ENCODE measurements at places on chromosomes 3 and 15.

DNA sequence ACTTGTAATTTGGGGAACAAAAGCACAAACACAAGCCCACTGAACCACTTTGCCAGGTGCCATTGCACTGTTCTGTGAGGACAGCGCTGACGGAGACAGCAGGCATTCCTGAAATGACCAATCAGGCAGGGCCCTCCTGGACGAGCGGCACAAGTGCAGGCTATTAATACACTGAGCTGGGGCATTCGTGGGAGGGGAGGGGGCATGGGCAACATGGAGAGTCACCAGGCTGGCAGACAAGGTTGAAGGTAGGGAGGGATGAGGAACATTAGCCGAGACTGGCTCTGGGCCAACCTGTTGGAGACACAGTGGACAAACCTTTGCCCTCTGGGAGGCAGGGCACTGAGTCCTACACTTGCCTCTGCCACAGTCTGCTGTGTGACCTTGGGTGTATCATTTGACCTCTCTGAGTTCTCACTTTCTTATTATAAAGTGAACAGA is 45.6 kb downstream of the NOX5 start:
- no peak for DNase-seq

- no peak for DNase-seq
Observed at GRCh38 chr3:33386631-33387030, 53.6 kb downstream of the UBP1 start.

DNA sequence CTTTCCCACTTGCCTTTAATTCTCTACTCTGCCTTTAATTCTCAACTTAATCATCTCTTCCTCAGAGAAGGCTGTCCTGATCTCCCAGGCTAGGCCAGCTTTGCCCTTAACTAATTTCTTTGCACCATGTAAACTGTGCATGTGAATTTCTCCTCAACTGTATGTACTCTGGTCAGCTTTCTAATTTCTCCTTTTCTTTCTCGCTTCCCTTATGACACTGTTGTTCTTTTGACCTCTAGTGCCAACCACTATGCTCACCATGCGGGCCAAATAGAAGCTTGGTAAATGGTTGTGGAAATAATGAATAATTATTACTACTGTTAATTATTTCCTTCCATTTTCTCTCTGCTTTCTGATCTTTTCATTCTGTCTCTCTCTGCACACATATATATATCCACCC is 269.0 kb upstream of the CRBN start:
- DNase-seq: no peak

DNA sequence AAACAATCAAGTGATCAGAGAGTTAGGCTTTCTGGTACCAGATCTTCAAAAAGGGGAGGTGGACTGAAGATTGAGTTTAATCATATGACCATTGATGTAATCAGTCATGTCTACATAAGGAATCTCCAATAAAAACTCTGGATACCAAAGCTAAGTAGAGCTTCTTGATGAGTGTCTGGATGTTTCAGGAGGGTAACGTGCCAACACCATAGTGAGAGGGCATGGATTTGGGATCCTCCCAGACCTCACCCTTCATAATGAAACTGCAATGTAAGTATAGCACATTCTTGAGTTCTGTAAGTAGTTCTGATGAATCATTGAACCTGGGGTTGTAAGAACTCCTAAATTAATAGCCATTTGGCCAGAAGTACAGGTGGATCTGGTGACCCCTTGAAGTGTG is 21.3 kb downstream of the PGPEP1L start:
- DNase-seq: no peak

GRCh38 chr15:47721676-47722075 is 4.4 kb downstream of the SEMA6D start:
- DNase-seq: no peak

DNA sequence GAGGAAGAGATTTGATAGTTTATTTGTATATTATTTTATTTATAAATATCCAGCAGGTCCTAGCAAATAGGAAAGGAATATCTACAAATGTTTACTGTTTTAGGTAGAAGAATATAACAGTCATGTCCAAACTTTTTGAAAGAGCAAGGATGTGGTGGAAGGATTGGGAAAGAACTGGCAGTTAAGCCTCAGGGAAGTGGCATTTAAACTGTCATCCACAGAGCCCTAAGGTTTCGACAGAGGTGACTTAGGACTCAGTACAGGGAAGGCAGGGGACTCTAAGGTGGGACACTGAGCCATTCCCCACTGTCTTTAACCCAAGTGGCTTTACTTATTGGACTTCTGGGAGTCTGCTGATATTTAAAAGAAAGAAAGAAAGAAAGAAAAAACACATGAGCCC is 11.8 kb upstream of the TMEM87A start:
- no peak for DNase-seq

DNA sequence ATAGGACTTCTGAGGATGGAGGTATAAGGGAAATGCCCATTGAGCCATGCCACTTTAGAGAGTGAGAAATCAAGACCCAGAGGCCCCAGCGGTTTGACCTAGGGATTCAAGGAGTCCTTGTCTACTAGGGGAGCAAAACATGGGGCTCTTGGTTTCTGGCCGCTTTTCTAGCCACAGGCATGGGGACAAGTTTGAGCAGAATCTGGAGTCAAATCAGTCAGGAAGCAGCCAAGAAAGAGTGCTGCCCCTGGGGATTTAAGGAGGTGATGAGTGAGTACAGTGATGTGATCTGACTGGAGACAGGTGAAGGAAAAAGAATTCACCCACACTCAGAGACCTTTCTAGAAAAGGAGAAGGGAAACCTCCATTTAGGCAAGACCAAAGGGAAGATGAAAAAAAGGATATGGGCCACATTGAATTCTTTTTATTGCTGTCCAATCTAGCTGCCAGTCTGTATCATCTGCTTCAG is 244.0 kb upstream of the TBC1D5 start:
- DNase-seq: no peak

DNA sequence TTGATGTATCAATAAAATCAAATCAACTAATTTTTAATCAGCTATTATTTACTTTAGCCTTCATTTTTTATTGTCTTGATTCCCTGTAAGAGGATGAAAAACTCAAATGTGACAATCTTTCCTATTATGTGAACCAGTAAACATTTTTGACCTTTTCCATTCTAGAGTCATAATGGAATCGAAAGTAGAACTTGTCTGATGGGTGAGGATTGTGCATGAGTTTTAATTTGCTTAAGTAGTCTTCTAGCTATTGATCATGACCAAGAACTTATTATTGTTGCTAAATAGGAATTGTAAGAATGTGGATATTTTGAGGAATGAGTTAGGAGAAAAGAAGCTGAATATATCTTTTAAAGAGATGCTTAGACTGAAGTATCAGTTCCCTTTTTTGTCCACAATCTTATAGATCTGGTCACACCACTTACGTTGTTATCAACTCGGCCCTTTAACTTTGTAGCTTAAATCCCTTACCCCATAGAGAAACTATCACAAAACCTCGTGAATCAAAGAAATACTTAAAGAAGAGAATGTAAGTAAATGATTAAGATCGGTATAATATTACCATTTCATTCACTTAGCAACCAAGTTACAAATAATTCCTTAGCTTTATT is 147.3 kb downstream of the TP63 start:
- no peak for DNase-seq

DNA sequence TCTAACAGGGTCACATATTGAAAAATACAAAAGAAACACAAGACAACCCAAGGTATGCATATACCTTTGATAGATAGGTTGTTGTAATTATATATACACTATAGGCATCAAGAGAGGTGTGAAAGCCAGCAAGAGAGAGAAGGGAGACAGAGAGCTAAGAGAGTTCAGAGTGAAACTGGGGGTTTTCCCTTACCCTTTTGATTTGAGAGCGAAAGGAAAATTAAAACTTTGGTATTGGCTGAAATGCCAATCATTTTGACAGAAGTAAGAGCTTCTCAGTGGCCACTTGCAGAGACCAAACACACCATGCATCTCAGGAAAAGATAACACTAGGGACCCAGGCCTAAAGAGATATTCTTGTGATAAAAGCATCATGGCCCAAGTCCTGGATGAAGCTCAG is 183.6 kb downstream of the SHOX2 start:
- DNase-seq: no peak

- DNase-seq: no peak
Observed at GRCh38 chr15:67813104-67813634, 12.1 kb upstream of the SKOR1 start.

- DNase-seq: no peak
Observed at GRCh38 chr3:25447925-25448324, 19.9 kb downstream of the RARB start.

DNA sequence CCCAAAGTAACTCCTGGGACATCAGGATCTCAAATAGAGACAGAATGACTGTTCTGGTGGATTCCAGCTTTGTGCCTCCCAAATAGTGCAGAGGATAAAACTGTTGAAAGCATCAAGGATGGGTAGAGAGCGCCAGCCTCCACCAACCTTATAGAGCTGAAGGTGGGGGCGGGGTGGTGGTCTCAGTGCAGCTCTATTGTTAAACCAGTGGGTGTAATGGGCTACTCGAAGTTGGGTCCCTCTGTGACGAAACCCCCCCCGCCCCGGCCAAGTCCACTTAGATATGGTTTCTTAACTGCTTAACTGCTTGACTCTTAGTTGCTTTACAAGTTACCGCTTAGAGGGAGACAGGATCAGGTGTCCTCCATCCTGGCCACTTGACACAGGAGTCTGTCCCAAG is 22.7 kb downstream of the DHX30 start:
- DNase-seq: no peak

- DNase-seq: no peak
Observed at GRCh38 chr3:111570404-111571030, 24.6 kb downstream of the ZBED2 start.

GRCh38 chr3:150022381-150023238 is 51.9 kb upstream of the PFN2 start:
- no peak for DNase-seq

GRCh38 chr15:62777671-62778070 is 264.9 kb upstream of the TPM1 start:
- no peak for DNase-seq

- no peak for DNase-seq
Observed at GRCh38 chr3:71724584-71725270, 475 bp downstream of the EIF4E3 start.

GRCh38 chr3:195172039-195172684 is 98.8 kb downstream of the XXYLT1 start:
- no peak for DNase-seq

DNA sequence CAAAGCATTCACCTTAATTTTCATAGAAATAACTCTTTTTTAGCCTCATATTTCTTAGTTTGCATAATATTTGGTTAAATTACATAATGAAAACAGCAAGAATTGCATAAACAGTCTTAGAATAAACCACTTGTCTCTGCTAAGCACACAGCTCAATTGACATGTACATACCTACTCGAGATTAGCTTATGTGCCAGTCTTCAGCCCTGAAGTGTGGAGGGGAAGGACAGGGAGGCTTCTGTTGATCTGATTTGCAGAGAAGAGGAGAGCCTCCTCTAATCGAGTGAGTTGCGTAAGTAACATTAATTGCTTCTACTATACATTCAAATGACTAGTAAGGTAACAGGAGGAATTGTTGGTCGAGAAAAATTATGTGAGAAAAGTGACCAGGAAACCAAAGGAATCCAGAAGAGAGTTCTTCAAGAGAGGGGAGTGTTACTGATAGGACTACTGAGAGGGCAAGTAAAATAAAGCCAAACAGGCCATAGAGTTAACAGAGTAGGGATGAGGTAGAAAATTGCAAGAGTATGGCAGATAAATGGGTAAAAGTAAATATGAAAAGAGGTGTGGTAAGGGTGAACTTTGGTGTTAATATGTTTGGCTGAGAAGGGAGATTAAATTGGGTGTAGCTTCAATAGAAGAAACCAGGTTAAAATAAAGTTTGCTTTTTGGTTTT is 7.1 kb upstream of the GOLIM4 start:
- no peak for DNase-seq

GRCh38 chr15:88624156-88624970 is 3.2 kb downstream of the AEN start:
- peak; percentile 77 for DNase-seq

GRCh38 chr3:53032609-53033008 is 13.3 kb downstream of the SFMBT1 start:
- DNase-seq: no peak

GRCh38 chr3:12135029-12135657 is 23.6 kb downstream of the TIMP4 start:
- peak; percentile 37 for DNase-seq

DNA sequence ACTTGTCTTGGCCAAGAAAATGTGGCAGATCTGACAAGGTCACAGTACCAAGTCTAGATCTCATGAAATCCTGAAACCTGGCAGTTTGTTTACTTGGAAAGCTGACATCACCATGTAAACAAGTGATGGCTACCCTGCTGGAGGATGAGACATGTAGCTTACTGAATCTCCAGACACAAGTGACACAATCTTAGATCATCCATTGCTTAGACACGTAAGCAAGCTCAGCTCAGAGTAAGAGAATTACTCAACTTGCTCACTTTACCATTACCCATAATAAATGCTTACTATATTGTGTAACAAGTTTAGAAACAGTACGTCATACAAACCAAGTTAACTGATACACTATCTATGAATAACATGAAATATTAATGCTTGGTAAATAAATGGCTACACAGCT is 263.8 kb downstream of the TBC1D5 start:
- DNase-seq: no peak

DNA sequence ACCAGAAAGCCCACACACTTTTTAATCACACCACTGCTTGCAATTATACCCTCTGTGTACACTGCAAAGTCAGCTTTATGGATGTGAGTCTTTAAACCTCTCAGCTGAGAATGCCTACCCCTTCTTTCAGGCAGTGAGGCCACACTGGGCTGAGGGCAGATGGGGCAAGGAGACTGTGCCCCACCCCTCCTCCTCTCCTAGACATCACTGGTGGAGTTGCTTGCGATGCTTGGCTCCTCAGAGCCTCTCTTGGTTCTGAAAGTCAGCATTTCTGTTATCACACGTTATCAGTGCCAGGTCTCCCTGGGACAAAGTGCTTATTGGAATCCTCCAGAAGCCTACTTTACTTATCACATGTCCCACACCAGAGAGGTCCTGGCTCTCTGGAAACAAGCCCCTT is 128.2 kb downstream of the ZNF621 start:
- no peak for DNase-seq

DNA sequence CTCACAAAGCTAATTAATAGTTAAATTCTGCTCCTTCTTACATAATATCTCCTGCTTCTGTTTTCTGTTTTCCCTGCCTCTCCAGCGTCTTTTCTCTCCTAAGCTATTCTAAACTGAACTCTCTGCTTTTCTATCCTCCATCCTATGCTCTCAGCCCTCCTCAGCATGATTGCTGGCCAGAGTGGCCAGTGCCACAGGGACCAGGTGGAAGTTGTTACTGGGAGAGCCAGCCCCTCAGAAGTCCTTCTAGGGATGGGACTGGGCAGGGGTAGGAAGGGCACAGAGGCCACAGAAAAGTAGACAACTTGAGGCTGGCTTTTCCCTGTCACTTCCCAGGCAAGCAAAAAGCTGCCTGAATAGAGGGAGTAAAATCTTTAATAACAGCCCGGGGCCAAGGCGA is 76.8 kb downstream of the LARS2 start:
- no peak for DNase-seq
